Stimulated activated CD4-positive, alpha-beta T cell treated with anti-CD3 and anti-CD28 coated beads, Interleukin-2, amount 100 ng/mL, for 24 hours (primary cell): ENCODE measurements at places on chromosomes 13 and 19.

DNA sequence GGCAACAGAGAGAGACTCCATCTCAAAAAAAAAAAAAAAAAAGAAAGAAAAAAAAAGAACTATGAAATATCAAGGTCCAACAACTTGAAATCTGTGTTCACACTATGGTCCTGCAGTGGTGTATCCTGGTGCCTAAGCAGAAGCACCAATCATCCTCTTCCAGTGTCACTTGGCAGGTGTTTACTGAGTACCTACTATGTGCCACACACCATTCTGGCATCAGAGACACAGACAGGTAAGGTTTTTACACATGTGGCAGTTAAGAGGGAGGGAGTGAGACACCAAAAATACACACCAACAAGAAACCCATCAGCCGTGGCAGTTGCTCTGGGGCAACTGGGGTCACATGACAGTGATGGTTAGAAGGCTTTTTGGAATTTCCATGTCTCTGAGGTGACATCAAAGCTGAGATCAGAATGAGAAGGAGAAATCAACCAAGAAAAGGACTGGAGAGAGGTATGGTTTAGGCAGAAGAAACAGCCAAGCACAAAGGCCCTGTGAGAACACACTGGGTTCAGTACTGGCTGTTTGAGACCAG lies 17.6 kb downstream of the PBX4 start:
- DNase-seq = no peak

DNA sequence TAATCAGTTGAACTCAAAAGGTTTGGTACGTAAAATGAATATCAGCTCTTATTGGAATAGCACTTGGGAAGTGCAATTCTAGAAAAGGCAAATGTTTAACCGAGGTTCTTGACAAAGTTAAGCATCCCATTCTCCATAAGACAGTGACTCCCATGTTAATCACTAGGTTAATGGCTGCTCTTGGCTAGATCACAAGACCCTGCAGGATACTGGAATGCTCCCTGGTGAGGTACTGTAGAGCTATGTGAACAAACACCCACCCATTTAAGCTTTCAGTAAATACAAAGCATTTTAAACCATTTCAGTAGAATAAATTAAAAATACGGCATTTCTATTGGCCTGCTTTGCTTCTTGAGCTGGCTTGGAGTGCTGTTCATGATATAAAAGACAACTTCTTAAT lies 56.5 kb downstream of the TDRD3 start:
- no peak for DNase-seq

DNA sequence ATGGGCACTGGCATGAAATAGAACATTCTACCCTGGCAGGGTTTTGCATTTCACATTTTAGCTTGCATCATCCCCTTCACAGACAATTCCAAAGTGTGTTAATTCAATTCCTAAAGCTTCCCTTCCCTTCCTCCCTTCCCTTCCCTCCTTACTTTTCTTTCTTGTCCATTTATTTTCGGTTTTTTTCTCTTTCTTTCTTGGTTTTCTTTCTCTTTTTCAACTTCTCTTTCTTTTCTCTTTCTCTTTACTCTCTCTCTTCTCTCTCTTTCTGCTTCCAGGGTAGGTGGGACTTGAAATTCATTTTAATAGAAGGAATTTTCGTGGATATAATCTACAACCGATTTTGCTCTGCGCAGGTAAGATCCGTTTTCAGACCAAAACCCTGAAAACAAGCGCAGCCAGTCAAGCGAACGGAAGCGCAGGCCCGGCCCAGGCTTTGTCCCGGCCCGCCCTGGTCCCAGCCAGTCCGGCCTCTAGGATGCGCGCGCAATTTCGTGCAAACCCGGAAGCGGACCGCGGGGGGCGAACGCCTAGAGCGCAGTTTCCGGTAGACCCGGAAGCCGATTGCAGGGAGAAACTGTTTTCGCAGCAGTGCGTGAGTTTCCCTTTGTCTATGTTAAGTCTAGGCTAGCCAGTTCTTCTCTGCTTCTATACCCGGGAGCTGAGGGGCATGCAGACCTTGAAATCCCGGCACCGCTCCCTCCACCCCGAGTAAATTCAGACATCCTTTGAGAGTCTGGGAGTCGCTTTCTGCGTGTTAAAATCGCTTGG lies at the start of gene ZNF528:
Gene ZNF528 (plus strand): TSS at position 540 of the 771 bp plus-strand sequence. CDS start 4,165 bp downstream, outside the sequence.
- DNase-seq = peak; percentile 95

- DNase-seq = peak; percentile 77
Measured at GRCh38 chr19:48858984-48859710, 9.3 kb downstream of the PLEKHA4 start.

GRCh38 chr19:41172297-41173164 lies 20.5 kb upstream of the CYP2S1 start:
- DNase-seq = no peak

- DNase-seq = no peak
Measured at GRCh38 chr19:49104229-49104864, 9.8 kb upstream of the LIN7B start.

DNA sequence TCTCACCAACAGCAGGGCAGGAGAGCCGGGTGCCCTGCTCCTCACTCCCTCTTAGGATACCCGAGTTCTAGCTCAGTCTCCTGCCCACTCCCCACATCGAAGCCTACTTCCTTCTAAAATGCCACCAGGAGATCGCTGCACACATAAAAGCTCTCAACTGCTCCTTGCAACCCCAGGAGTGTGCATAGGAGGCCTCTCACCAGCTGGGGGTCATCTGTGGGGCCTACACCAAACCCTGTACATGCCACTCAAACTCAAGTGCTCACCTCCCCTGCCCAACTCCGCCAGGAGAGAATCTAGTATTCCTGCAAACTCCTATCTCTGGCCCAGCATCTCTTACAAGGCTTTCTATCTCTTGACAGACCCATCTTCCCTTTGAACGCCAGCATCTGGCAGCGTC lies 2.8 kb downstream of the SGTA start:
- DNase-seq = no peak

DNA sequence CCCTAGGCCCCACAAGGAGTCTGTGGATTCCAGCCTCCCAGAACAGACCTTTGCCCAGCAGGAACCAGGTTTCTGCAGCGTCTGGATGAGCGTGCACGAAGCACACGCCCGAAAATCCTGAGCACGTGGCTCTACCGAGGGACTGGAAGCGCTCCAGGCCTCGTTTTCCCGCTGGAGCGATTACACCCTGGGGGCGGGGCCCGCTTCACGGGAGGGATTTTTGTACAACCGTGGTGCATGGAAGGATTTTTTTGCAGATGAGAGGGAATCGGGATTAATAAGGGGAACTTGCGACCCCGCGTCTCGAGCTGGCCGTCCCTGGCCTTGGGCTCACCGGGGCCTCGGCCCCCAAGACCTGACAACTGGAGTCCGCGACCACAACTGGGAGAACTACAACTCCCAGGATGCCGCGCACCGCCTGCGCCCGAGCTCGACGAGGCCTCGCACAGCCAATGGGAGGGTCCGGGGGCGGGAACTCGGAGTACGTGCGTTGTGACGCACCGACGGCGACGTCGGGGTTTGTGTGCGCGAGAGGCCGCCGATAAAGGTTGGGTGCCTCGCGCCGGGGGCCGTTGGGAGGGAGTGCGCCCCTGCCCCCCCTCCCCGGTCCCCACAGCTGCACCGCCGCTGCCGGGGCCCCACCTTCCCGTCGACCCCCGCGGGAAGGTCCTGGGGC lies at the start of gene ZNF628:
Gene ZNF628 (plus strand): TSS at position 518 of the 676 bp plus-strand sequence. CDS start 3,294 bp downstream, outside the sequence.
- peak; percentile 98 for DNase-seq

GRCh38 chr13:48132961-48133360 lies 38.1 kb upstream of the MED4 start:
- no peak for DNase-seq

GRCh38 chr13:32150239-32150638 lies 118.7 kb downstream of the FRY start:
- DNase-seq = no peak

DNA sequence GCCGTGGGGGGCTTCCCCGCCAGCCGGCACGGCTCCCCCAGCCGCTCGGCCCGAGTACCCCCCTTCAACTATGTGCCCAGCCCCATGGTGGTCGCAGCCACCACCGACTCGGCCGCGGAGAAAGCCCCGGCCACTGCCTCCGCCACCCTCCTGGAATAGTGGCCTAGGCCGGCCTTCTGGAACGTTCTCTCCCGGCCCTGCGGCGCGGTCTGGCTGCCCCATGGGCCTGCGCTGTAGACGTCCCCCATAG lies 9.0 kb downstream of the C19orf25 start:
- DNase-seq = no peak

DNA sequence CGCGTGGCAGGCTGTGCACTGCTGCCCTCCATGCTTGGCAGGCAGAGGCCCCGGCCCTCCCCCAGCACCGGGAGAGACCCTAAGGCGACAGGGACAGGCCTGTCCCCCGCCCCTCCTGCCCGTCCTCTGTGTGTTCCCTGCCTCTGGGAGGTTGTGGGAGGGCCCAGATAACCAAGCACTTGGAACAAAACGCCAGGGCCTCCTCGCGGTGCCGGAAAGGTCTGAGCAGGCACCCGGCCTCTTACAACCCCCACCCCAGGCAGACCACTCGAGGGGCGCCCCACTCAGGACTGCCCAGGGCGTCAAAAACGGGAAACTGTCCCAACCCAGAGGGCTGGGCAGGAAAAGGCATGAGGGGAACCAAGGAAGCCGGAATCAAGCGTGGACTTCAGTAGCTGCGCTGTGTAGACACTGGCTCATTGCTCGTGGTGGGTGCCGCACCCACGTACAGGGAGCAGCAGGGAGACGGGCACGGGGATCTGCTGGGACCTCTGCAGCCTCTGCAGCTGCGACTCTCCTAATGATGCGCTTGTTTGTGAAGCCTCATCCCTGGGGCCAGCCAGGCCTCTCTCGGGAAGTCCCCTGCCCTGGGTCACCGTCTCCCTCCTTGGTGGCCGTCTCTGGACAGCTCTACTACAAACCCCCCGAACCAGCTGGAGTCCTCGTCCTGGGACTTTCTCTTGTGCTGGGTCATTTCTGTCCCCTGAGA lies 20.0 kb downstream of the GNA11 start:
- no peak for DNase-seq
